H7 (cell line): ENCODE measurements at places on chromosomes 7 and 10.
A peak's percentile ranks its signal among the peaks of the same experiment; 100 is the strongest.

GRCh38 chr10:84340187-84340586 lies 11.8 kb downstream of the CCSER2 start:
- DNase-seq, result no peak

DNA sequence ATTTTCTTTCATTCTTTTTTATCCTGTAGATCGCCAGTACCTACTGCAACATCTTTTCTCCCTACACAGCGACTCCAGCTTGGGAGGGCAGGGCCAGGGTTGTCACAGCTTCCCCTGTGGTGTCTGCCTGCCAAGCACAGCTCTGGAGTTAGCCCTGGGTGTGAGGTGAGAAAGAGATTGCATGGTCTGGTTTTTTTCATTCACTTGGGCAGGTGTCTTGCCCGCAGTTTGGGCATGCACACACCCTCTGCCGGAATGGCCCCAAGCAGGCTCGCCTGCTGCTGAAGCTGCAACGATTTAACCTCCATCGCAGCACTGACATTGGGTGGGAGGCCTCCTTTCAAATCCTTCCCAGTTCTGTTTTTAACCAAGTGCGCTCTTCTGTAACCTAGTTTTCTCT lies 132.8 kb downstream of the WNT2 start:
- no peak for DNase-seq

- peak; percentile 26 for DNase-seq
Observed at GRCh38 chr10:69179089-69179742, 818 bp upstream of the SUPV3L1 start.

DNA sequence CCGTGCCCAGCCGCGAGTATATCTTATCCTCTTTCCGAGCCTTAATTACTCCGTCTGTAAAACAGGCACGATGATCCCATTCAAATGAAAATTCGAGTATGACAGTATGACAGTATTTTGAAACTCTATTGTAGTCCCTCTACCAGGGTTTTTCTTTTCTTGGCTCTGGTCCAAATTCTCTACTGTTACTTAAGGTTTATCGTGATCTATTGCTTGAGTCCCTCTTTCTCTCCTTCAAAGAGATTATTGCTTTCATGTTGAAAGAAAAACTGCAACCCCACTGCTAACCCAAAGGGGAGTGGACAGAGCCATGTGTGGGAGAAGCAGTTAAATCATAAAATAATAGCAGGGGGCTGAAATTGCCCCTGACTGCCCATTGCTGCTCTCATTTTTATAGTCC lies 1156.6 kb upstream of the AUTS2 start:
- no peak for DNase-seq

- no peak for DNase-seq
Observed at GRCh38 chr10:16929069-16929468, 111.8 kb upstream of the RSU1 start.

DNA sequence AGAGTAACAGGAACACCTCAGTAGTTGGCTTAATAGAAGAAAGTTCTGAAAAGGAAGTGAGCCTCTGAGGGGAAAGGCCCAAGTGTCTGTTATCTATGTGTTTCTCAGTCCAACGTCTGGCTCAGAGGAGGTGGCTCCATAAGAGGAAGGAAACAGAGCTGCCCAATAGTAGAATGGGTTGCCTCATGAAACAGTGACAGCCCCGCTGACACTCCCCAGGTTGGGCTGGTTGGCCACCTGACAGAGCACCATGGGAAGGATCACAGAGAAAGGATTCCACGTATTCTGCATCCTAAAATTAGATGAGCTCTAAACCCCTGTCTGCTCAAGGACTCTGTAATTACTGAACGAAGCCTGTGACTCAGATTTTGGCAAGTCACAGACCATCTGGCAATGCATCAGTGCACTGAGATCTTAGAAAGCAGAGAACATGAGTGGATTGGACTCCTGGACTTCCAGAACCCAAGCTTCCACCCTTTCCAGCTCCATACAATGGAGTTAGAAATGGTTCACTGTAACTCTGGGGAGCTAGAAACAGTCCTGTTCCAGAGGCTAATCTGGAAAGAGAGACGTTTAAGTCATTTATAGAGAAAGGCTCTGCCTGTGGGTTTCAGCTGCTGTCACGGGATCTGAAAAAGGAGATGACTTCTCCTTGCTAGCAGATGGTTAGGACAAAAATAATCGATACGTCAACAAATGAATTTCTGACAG lies 2.9 kb downstream of the PKD2L1 start:
- DNase-seq, result no peak

GRCh38 chr10:132299371-132300336 lies 8.1 kb downstream of the STK32C start:
- no peak for DNase-seq

GRCh38 chr10:118213436-118213835 lies 128.7 kb downstream of the FAM204A start:
- no peak for DNase-seq

DNA sequence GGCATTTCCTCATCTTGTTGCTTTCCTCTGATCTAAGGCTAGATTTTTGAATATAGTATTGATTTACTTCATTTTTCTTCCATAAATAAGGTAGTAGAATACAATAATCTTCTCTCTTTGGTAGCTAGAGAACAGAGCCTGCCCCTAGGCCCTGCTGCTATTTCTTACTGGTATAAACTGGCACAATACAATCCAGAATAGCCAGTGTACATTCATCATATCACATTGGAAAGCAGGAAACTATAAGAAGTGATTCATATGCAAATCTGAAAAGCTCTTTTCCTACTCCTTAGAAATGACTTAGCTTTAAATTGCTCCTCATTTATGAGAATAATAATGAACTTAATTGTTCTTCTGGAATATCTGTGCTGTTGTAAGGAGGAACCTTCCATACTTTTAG lies 100.2 kb downstream of the KCND2 start:
- DNase-seq, result no peak

GRCh38 chr7:64400401-64400800 lies 86.6 kb downstream of the ZNF736 start:
- DNase-seq, result no peak

DNA sequence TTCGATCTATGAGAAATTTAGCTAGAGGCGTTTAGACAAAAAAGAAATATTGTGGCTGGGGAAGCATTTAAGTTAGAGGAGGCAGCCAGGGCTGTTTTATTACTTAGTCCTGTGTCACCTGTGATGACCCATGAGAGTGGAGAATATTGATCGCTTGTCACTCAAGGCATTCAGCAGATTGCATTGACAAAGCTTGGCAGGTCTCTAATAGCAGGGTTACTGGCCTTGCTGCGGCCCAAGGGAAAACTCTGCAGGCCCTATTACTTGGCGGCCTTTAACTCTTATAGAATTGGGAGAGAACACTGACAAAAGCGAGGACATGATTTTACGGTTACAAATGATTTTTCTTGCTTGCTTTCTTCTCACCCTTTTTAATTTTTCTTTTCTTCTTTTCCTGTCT lies 473.5 kb downstream of the AUTS2 start:
- DNase-seq, result no peak

DNA sequence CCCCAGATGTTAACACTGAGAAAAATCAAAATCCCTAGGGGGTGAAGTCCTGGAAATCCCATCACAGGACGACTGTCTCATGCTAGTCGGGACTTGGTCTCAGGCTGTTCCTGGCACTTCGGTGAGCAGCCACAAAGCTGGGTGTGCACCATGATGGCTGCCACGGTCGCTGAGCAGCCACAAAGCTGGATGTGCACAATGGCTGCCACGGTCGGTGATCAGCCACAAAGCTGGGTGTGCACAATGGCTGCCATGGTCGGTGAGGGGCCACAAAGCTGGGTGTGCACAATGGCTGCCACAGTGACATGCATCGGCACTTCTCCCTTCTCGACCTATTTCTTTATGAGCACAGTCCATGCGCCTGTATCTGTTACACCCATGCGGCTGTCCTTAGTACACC lies 505.1 kb downstream of the TCERG1L start:
- DNase-seq, result peak; percentile 7

- DNase-seq, result no peak
Observed at GRCh38 chr7:143929224-143929920, 5.7 kb upstream of the OR2F2 start.

GRCh38 chr7:94239661-94240234 lies 154.9 kb upstream of the COL1A2 start:
- no peak for DNase-seq

DNA sequence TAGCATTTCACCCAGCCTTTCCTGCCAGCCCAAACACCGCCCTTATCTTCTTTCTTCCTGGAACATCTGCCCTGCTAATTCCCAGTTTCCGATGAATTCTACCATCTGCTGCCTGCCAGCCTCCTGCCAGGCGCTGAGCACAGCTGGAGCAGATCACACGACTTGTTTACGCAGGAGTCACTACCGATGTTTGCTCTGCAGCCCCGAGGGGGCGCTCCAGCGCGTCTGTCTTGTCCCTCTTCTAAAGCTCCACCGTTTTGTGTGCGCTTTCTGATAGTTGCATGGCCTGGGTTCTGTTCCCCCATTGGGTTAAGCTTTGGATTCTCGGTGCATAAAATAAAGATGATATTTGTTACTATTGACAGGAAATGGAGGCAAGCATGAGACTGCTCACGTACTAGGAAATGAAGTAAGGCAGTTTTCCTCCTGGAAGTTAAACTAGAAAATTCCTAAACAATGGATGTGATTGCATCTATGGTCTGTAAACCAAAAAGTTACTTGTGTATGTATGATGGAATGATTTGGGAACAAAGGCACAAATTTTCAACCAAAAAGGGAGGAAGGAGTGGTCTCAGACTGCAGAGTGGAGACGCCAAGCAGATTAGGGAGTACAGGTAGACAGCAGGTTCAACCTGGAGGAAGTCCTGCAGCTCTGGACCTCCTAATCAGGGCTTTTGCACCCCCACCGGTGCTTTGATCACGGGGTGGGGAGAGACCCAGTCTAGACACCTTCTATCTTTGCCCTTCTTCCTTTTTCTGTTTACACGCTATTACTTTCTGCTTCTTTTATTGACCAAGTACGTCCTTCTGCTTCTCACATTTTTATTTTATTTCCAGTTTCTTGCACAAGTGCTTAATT lies 2.2 kb upstream of the RBM17 start:
- DNase-seq, result peak; percentile 71

GRCh38 chr10:73226663-73227062 lies 20.4 kb downstream of the DNAJC9 start:
- DNase-seq, result no peak

GRCh38 chr10:91591797-91592174 lies 41.1 kb downstream of the PPP1R3C start:
- DNase-seq, result no peak
